Skeletal muscle cell (primary cell): ENCODE measurements at places on chromosomes 6 and 20.

GRCh38 chr20:20733943-20734342 lies 21.5 kb upstream of the RALGAPA2 start:
- no peak for DNase-seq

GRCh38 chr6:46098678-46099077 lies 31.1 kb upstream of the ENPP4 start:
- DNase-seq: no peak

- no peak for DNase-seq
Measured at GRCh38 chr6:19943042-19943441, 105.9 kb downstream of the ID4 start.

DNA sequence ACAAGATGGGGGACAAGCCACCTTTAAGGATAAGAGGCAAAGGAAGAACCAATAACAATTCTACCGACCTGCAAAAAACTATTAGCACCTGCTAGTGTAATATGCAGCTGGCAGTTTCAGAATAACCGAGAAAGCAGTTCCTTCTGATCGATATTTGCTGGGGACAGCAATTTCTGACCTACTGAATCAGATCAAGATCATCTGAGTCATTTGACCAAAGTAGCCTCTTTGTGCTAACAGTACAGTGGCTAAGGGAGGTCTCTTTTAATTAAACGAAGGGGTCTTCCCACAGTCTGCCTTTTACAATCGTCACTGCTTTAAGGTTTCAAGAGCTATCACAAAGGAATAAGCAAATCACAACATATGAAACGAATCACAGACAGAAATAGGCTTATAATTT lies 318.9 kb downstream of the BTBD9 start:
- DNase-seq: no peak

GRCh38 chr6:30154709-30155519 lies 6.1 kb downstream of the TRIM10 start:
- DNase-seq: peak; percentile 73

DNA sequence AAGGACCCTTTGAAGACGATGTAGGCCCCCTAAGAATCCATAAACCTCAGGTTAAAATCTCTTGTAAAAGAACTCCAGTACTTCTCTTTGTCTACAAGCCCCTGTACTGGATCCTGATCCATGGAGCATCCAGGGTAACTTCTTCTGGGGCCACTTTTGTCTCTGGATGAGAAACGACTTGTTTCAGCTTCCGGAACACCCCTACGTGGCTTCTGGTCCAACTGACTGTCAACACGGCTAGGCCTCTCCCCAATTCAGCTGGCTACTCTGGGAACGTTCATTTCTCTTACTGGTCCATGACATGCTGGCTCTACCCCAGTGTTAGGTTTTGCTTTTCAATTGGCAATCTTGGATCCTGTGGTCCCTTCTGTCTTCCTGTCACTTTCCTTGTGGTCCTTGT lies 198.0 kb downstream of the BACH2 start:
- DNase-seq: no peak

DNA sequence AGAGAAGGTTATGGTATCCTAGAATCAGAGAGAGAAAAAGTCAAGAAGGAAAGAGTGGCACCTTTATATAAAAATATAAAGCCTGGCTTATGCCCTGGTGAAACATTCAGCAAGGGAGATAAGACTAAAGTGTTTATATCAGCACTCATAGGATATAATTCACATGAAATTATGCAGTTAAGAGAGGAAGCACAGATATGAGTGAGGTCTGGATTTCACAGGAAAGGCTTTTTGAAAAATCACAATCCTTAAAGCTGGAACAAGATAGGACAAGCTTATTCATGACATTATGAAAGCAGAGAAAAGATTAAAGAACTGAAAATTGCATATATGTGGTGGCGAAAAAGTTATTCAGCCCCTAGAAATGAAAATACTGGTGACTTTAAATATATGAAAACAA lies 181.2 kb upstream of the FLRT3 start:
- no peak for DNase-seq

DNA sequence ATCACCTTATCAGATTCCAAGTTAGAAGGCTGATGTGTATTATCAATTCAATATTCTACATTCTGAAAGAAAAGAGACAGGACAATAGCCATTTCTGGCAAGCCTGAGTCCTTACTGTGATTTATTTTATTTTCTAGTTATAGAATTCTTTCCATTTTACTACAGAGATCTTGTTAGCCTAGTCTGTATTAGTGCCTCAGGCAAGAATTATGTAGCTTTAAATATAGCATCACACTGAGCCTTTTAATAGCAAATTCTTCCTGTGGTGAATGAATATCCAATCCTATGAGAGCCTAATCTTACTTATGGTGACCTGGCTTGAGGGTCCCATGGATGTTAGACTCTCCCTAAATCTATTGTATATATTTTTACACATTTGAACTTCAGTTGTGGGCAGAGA lies 732.8 kb upstream of the CITED2 start:
- DNase-seq: no peak
